Stomach (tissue), 19 donors: ENCODE measurements at places on chromosomes 7 and 10.

GRCh38 chr10:76879116-76879913 is 758.3 kb downstream of the KCNMA1 start:
- no peak for DNase-seq

GRCh38 chr10:61065051-61065450 is 121.1 kb upstream of the RHOBTB1 start:
- DNase-seq, result no peak

DNA sequence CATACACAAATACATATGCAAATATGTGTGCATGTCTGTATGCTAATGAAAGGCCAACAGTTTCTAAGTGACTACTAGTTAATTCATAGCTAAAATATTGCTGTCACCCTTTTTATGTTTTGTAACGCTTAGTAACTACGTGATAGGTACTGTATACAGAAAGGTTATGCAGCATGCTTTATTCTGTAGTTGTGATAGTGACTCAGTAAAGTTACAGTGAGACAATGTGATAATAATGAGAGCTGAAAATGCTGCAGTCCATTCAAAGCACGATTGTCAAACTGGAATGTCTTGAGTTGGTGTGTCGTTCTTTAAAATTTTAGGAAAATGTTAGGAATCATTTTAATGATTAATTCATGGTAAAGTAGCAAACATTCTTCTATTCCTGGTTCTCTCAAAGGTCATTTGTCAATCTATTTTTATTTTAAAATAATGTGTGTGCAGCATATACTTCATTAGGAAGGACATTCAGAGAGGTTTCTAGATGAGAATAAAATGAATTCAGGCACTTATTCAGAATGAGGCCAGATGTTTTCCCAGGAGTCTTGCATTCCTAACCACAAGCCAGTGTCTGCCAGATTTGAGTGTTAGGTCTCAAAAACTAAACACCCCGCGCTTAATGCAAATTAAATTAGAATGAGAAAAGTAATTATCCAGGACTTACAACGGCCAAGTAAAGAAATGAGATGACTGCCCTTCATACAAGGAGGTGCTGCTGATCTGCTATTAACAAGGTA is 408.8 kb upstream of the FZD8 start:
- peak; percentile 27 for DNase-seq

DNA sequence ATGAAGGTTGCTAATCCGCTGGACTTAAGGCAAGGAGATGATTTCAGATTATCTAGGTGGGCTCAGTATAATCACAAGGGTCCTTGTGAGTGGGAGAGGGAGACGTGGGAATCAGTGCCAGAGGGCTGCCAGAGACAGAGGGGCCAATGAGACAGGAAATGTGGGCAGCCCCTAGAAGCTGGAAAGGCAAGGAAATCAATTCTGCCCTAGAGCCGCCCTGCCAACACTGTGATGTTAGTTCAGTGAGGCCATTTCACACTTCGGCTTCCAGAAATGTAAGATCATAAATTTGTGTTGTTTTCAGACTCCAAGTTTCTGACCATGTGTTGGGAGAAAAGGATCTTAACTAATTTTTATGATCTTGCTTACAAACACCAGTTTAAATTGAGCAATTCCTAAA is 3.6 kb upstream of the GPNMB start:
- no peak for DNase-seq

- DNase-seq, result no peak
Measured at GRCh38 chr10:28940158-28940888, 263.0 kb downstream of the BAMBI start.

DNA sequence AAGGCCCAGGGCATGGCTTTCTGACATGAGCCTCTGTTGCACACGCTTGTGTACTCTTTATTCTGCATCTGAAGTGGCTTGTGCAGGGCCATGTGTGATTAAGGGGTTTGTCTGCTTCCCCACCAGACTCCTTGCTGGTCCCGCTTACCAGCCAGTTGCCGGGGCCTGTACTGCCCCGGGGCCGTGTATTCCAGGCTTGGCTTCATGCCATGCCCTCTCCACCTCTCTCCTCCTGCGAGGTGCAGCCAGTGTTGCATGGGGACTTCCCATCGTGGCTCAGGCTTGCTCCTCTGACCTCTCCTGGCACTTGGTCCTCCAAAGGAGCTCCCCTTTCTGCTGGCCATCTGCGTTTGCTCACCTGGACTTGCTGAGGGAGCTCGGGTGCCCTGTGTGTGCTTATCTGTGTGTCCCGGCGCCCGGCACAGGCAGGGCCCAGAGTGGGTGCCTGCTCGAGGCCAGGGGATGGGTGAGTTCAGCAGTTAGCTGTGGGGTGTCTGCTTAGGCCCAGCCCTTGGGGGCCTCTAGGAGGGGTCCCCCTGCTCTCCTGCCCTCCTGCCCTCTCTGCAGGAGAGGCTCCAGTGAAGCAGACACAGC is 11.0 kb upstream of the C10orf143 start:
- no peak for DNase-seq

GRCh38 chr7:127089146-127089545 is 163.6 kb downstream of the GRM8 start:
- no peak for DNase-seq
